Iris pigment epithelial cell (primary cell): ENCODE measurements at places on chromosomes 1 and 21.

- no peak for DNase-seq
Observed at GRCh38 chr1:94926126-94926914, 590 bp downstream of the CNN3 start.

- DNase-seq: no peak
Observed at GRCh38 chr1:190095596-190095995, 382.1 kb downstream of the BRINP3 start.

GRCh38 chr1:75588779-75589475 is 22.0 kb downstream of the SLC44A5 start:
- no peak for DNase-seq

GRCh38 chr1:58363585-58363984 is 182.9 kb downstream of the OMA1 start:
- no peak for DNase-seq

DNA sequence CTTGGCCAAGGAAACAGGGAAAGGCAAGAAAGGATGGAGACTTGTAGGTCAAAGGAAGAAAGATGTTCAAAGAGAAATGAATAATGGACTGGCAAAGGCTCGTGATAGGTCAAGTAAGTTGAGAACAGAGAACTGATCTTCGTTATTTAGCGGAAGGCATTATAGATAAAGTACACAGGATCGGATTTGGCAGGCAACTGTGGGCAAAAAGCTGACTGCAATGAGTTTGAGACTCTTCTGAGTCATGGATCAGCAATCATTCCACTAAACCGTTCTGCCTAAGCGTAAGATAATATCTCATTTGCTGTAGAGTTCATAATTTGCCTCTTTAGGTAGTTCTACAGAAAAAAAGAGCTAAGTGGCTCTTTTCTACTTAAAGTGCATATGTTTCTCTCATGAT is 34.1 kb downstream of the KRTAP21-3 start:
- DNase-seq: no peak
